Mucosa of gallbladder (tissue), 1 donor: ENCODE measurements at places on chromosomes 1 and 21.
A peak's percentile ranks its signal among the peaks of the same experiment; 100 is the strongest.

- peak; percentile 78 for DNase-seq
Observed at GRCh38 chr1:111199881-111200801, at the start of gene DENND2D. TSS of gene DENND2D (minus strand) at chr1:111200646. CDS start at chr1:111200459, 187 bp downstream.

GRCh38 chr1:202976633-202977032, 9.6 kb upstream of the CYB5R1 start:
- no peak for DNase-seq

- DNase-seq = no peak
Observed at GRCh38 chr1:214187121-214187900, 93.6 kb upstream of the SMYD2 start.

DNA sequence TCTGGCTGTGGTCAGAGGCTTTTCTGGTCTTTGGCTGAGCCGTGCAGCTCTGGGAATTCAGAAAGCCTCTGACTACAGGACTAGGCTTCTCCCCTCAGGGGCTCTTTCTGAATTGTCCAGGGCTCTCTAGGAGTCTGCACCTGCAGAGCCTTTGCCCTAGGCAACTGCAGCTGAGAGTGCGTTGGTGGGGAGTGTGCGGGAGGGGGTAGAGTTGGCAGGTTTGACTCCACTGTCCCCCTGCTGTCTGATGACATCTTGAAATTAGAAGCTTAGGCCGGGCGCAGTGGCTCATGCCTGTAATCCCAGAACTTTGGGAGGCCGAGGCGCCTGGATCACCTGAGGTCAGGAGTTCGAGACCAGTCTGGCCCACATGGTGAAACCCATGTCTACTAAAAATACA, 32.9 kb downstream of the KIAA1614 start:
- DNase-seq = no peak

DNA sequence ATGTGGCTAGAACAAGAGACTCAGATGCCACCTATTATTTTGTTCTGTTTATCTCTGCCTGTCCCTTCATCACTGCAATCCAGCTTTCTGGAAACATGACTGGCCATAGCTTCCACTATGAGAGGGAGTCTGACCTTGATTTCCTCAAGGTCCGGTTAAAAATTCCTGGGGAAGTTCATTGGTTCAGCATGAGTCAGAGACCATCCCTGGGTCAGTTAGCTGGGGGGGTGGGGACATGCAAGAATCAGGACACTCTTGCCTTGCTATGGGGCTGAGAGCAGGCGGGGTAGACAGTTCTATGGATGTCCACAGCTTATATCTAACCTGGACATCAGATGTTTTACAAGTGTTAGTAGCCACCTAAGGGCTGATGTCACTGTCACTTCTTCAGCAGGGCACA, 81.1 kb downstream of the TENT5C start:
- DNase-seq = no peak
